ENCODE measurements at places on chromosomes 6 and 20. TPM values are rescaled to one million over a fixed set of nuclear protein-coding genes. Genes with fewer than 3 reads are reported as not detected.
A peak's percentile ranks its signal among the peaks of the same experiment; 100 is the strongest.

- no peaks in the 10 kb centered on the region for H3K36me3 ChIP-seq
- no peaks in the 10 kb centered on the region for H3K4me1 ChIP-seq
- no peaks in the 10 kb centered on the region for H3K27me3 ChIP-seq
- DNase-seq: no peak
- no peak overlapping the region for H3K4me3 ChIP-seq
Measured at GRCh38 chr6:146581968-146582367, 16.8 kb upstream of the ADGB start.

DNA sequence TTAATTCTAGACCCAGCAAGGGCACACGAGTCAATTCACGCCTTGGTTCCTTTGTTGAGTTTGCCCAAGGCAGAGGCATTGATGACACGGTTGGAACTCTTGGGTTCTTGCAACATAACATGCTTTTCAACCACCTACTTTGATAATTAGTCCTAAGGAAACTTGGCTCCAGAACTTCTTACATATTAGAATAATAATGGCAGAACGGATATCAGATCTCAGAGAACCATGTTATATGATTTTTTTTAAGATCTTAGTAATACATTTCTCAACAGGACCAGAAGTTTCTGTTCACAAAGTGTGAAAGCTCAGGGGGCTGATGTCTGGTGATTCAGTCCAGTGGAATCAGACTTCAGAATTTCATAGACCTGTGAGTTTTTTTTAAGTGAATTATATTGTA lies 19.2 kb downstream of the SPTLC3 start:
- no peak overlapping the region for H3K4me3 ChIP-seq
- H3K4me1 ChIP-seq: no peaks in the 10 kb centered on the region
- no peak for DNase-seq
- H3K36me3 ChIP-seq: no peaks in the 10 kb centered on the region
- H3K27ac ChIP-seq: no peak overlapping the region

- DNase-seq: no peak
- H3K36me3 ChIP-seq: no peaks in the 10 kb centered on the region
- H3K27me3 ChIP-seq: no peaks in the 10 kb centered on the region
- H3K4me3 ChIP-seq: no peak overlapping the region
Measured at GRCh38 chr6:117494694-117495318, 12.3 kb downstream of the DCBLD1 start.

GRCh38 chr20:4780245-4780644 lies 58.5 kb downstream of the PRND start:
- DNase-seq: no peak
- H3K4me1 ChIP-seq: peaks cover 4% of the 10 kb centered on the region
- H3K27ac ChIP-seq: no peak overlapping the region
- no peak overlapping the region for H3K4me3 ChIP-seq
- peaks cover 25% of the 10 kb centered on the region for H3K36me3 ChIP-seq

DNA sequence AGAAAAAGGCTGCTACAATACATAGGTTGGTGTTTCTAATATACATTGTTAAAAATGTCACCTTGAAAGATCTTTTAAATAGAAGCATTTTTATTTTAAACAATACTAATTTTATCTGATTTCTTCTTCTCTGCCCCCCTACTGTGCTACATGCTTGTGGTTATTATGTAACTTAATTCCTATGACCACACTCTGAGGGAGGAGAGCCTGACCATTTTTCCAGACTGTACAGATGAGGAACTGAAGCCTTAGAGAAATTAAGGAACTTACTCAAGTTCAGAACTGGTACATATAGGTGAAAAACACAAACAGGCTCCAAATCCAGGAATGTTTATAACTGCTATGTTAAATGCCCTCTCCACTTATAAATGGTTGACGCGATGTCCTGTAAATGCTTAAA lies 43.4 kb upstream of the ARHGAP18 start:
- no peaks in the 10 kb centered on the region for H3K27me3 ChIP-seq
- no peak overlapping the region for H3K4me3 ChIP-seq
- no peaks in the 10 kb centered on the region for H3K36me3 ChIP-seq
- H3K4me1 ChIP-seq: no peaks in the 10 kb centered on the region
- no peak overlapping the region for H3K27ac ChIP-seq

GRCh38 chr20:31974296-31974695 lies 6.3 kb downstream of the XKR7 start:
- H3K4me3 ChIP-seq: no peak overlapping the region
- H3K4me1 ChIP-seq: peaks cover 5% of the 10 kb centered on the region
- H3K27me3 ChIP-seq: peaks cover 2% of the 10 kb centered on the region
- DNase-seq: no peak
- H3K36me3 ChIP-seq: no peaks in the 10 kb centered on the region
- H3K27ac ChIP-seq: no peak overlapping the region

DNA sequence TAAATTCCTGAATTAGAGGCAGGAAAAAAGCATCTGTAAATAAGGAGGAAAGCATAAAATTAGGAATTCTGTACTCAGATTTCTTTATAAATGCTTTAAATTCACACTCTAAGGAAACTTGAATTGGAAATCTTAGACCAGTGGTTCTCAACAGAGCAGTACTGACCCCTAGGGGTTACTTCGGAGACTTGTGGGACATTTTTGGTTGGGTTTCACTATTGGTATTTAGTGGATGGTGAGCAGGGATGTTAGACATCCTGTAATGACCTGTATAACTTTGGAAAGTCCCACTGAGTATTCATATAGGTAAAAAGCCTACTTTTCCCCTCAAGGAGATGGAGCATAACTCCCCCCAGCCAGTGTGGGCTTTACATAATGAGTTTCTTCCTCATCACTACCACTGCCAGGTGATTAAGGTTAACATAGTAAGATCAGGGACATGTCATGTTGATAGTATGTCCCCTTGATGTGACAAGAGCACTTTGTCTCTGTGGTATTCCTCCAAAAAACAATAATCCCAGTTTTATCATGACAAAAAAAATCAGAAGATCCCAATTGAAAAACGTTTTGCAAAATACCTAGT lies 31.0 kb downstream of the GLO1 start:
- no peaks in the 10 kb centered on the region for H3K36me3 ChIP-seq
- DNase-seq: peak; percentile 80
- H3K27me3 ChIP-seq: no peaks in the 10 kb centered on the region
- H3K4me3 ChIP-seq: no peak overlapping the region

- H3K27ac ChIP-seq: no peak overlapping the region
- no peaks in the 10 kb centered on the region for H3K36me3 ChIP-seq
- H3K4me1 ChIP-seq: peaks cover 26% of the 10 kb centered on the region
- H3K4me3 ChIP-seq: no peak overlapping the region
Measured at GRCh38 chr6:35736253-35736894, 458 bp upstream of the ARMC12 start.

- no peak overlapping the region for H3K4me3 ChIP-seq
- no peak for DNase-seq
- peaks cover 17% of the 10 kb centered on the region for H3K36me3 ChIP-seq
- no peak overlapping the region for H3K27ac ChIP-seq
Measured at GRCh38 chr20:63268671-63269439, 3.8 kb upstream of the ARFGAP1 start.

- no peaks in the 10 kb centered on the region for H3K36me3 ChIP-seq
- H3K4me3 ChIP-seq: no peak overlapping the region
- H3K27ac ChIP-seq: no peak overlapping the region
- H3K4me1 ChIP-seq: no peaks in the 10 kb centered on the region
Measured at GRCh38 chr6:105898286-105898685, 187.8 kb upstream of the PRDM1 start.

DNA sequence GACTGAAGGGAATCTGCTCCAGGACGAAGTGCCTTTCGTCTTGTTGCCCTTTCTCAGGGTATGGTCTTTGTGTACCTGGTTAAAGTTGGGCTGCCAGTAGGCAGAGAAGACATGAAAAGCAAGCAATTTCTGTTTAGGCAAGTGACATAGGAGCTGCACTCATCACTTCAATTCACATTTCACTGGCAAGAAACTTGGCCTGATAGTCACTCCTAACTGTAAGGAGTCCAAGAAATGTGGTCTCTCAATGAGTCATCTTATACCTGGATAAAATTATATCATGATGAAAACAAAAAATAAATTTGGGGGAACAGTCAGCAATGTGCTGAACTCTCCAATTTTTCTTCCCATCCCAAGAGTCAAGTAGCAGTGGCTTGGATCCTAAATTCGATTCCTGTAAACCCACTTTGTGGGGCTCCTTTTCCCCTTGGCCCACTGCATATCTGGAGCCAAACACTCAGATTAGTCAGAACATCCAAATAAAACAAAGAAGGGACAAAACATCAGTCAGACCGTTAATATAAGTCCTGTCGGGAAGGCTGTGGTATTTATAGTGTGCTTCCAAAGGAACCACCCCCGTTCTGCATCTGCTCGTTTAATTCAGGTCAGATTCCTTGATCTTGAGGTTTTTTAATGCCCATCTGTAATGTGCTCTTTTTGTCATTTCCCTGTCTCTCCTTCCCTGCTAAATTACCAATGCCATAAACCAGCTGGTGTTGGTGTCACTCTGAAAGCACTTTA lies 5.0 kb upstream of the GABRR1 start:
- DNase-seq: no peak
- H3K4me1 ChIP-seq: no peaks in the 10 kb centered on the region
- no peaks in the 10 kb centered on the region for H3K27me3 ChIP-seq
- no peak overlapping the region for H3K4me3 ChIP-seq

GRCh38 chr20:46799781-46800408 lies 90.4 kb downstream of the SLC2A10 start:
- DNase-seq: peak; percentile 60
- H3K36me3 ChIP-seq: no peaks in the 10 kb centered on the region
- H3K27me3 ChIP-seq: no peaks in the 10 kb centered on the region
- H3K27ac ChIP-seq: no peak overlapping the region
- H3K4me3 ChIP-seq: no peak overlapping the region
- peaks cover 6% of the 10 kb centered on the region for H3K4me1 ChIP-seq

DNA sequence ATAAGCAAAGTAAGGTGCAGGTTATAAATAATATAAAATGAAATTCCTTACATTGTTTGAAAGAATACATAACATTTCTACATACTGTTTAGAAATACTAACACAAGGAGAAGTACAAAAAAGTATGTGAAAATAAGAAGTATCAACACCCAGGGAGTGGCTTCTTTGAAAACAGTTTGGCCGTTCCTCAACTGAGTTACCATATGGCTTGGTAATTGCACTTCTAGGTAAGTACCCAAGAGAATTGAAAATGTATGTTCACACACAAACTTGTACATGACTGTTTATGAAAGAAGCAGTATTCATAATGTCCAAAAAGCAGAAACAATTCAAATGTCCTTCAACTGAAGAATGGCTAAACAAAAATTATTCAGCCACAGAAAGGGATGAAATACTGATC lies 30.7 kb downstream of the PAK5 start:
- H3K4me3 ChIP-seq: no peak overlapping the region
- H3K27ac ChIP-seq: no peak overlapping the region
- no peaks in the 10 kb centered on the region for H3K27me3 ChIP-seq
- no peaks in the 10 kb centered on the region for H3K36me3 ChIP-seq
- no peak for DNase-seq

DNA sequence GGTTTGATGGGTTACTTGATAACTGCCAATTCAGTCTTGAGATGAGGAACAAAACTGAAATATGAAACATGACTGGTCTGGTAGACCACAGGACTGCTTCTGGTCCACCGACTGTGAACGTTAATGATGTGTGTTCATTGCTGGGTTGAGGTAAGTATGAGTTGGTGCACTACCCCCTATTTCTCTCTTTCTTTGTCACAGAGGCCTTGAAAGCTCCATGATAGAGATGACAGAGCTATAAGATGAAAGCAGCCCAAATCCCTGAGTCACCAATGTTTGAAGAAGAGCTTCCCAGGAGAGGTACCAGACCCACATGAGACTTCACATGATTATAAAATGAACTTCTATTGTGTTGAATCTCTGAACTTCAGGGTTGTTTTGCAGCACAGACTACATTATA lies 555.5 kb downstream of the PTPRT start:
- no peak for DNase-seq
- no peak overlapping the region for H3K4me3 ChIP-seq
- H3K4me1 ChIP-seq: no peaks in the 10 kb centered on the region
- no peaks in the 10 kb centered on the region for H3K36me3 ChIP-seq

DNA sequence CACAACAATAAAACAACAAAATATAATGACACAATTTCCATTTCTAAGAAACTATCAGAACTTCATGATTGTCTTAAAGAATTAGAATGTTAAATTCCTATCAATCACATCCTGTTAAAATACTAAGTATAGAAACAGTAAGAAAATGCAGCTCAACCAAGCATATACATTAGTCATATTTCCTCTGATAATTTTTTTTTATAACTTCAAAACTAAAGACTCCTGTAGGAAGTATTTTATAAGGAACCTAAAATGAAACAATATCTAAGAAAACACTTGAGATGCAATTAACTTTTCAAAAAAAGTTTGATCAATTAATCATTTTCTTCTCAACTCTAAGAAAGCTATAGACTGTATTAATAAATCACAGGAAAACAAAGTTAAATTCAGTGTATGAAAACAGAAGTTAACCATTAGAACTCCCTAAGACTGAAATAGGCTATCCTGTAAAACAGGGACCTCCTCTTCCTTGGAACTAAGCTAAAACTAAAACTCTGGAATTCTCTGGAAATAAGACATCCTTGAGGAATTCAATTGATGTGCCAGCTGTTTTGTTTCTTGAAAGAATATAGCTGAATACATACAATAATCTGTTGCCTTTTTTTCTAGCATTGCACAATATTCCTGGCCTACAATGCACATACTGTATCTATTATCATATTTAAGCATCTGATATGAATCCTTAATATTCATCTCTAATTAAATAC lies 19.8 kb downstream of the FKBP5 start:
- no peaks in the 10 kb centered on the region for H3K27me3 ChIP-seq
- no peaks in the 10 kb centered on the region for H3K4me1 ChIP-seq
- H3K4me3 ChIP-seq: no peak overlapping the region
- H3K36me3 ChIP-seq: no peaks in the 10 kb centered on the region

DNA sequence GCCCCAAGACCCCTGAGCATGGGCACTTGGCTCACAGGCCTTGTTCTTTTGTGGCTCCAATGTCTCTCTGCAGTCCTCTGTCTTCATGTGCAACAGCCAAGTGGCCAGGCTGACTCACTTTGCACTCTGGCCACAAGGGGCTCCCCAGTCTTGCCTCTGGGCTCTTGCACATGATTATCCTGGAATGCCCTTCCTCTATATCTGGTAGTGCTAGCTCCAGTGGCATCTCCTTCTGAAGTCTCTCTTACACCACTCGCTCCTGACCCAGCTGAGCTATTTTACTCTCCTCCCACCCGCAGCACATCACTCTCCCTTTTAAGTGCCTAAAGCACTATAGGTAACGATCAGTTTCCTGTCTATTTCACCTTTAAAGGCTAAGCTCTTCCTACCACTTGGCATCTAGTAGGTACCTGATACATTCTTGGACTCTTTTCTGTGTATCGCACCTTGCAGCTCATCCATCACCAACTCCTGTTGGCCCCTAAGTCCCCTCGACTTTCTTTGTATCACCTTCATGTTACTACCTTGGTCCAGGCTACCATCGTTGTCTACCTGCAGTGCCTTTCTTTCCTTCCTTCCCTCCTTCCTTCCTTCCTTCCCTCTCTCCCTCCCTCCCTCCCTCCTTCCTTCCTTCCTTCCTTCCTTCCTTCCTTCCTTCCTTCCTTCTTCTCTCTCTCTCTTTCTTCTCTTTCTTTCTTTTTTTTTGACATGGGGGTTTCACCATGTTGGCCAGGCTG lies 211.9 kb upstream of the RNF24 start:
- H3K27ac ChIP-seq: no peak overlapping the region
- no peak for DNase-seq
- H3K4me1 ChIP-seq: peaks cover 3% of the 10 kb centered on the region
- H3K4me3 ChIP-seq: no peak overlapping the region
- no peaks in the 10 kb centered on the region for H3K36me3 ChIP-seq
- peaks cover 7% of the 10 kb centered on the region for H3K27me3 ChIP-seq

MOXD1 gene
- total RNA-seq: 21.3 TPM

CALHM5 gene
- 2.6 TPM for total RNA-seq

RBPJL gene
- 0.20 TPM for total RNA-seq
